ENCODE measurements at places on chromosomes 7 and 10.
A peak's percentile ranks its signal among the peaks of the same experiment; 100 is the strongest.

GRCh38 chr10:5665373-5666007, 905 bp downstream of the ASB13 start:
- peak overlapping the region; percentile 80 for H3K4me3 ChIP-seq
- H3K27me3 ChIP-seq, result no peaks in the 10 kb centered on the region
- H3K27ac ChIP-seq, result no peak overlapping the region
- H3K4me1 ChIP-seq, result peaks cover 30% of the 10 kb centered on the region
- no peaks in the 10 kb centered on the region for H3K36me3 ChIP-seq
- peak; percentile 51 for DNase-seq

- H3K27me3 ChIP-seq, result no peaks in the 10 kb centered on the region
- H3K27ac ChIP-seq, result no peak overlapping the region
- DNase-seq, result peak; percentile 3
- no peak overlapping the region for H3K4me3 ChIP-seq
- no peaks in the 10 kb centered on the region for H3K36me3 ChIP-seq
Measured at GRCh38 chr10:76552091-76552873, 1085.3 kb downstream of the KCNMA1 start.

DNA sequence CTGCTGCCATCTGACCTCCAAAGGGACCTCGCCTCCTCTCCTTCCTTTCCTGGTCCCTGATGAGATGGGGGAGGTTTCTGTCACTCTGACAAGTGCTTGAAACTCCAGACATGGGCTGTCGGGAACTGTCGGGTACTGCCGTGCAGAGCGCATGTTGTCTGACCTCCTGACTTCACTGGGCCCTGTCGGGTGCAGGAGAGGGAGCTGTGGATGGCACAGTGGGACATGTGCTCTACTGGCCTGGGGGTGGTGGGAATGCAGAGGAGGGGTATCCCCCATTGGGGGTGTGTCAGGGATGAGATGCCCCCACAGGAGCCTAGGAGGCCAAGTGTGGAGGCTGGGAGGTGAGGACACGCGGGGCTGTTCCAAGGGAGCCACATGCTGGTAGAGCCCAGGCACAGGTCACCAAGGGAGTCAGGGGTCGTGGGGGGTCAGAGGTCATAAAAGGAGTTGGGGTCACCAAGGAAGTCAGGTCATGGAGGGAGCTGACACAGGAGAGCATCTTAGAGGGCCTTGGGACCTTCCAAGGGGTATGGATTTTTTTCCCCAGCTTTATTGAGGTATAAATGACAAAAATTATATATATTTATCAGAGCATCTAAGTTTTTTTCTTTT, 30.9 kb downstream of the TMEM120A start:
- H3K4me1 ChIP-seq, result peaks cover 27% of the 10 kb centered on the region
- H3K36me3 ChIP-seq, result peaks cover 2% of the 10 kb centered on the region
- no peak for DNase-seq
- no peak overlapping the region for H3K27ac ChIP-seq
- no peak overlapping the region for H3K4me3 ChIP-seq

- no peak for DNase-seq
- no peak overlapping the region for H3K4me3 ChIP-seq
- peaks cover 15% of the 10 kb centered on the region for H3K36me3 ChIP-seq
- no peak overlapping the region for H3K27ac ChIP-seq
Measured at GRCh38 chr7:30556840-30557239, 37.8 kb upstream of the GARS1 start.

DNA sequence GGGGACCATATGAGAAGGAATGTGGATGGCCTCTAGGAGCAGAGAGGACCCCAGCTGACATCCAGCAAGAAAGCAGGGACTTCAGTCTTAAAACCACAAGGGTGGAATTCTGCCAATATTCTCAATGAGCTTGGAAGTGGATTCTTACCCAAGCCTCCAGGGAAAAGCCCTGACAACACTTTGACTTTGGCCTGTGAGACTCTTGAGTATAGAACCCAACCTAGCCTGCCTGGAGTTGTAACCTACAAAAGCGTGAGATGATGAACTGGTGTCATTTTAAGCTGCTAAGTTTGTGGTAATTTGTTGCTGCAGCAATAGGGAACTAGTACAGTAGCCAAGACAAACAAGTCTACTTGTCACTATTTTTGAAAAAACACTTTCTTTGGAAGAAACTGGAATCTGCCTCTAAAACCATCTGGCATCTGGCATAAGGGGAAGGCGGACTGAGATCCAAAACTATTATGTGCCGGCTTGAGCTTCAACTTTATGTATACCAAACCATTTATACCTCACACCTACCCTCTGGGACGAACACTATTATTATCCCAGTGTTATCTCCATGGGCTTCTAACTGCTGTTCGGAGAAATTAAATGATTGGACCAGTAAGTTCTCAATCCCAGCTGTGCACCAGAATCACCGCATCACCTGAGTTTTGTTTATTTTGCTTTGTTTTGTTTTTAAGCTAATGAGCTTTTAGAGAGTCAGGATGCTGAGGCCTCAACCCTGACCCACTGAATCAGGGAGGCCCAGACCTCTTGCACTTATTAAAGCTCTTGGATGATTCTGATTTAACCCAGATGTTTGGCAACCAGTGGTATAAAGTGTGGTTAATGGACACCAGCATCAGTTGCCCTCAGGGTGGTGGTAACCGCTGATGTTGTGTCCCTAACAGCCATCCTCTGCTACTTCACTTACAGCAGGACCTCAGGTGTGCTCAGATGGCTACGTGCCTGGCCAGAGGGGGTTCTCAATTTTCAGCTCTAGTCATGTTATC, 83.0 kb downstream of the C1GALT1 start:
- no peaks in the 10 kb centered on the region for H3K36me3 ChIP-seq
- no peak overlapping the region for H3K4me3 ChIP-seq
- no peaks in the 10 kb centered on the region for H3K27me3 ChIP-seq
- H3K4me1 ChIP-seq, result no peaks in the 10 kb centered on the region

GRCh38 chr7:24630596-24630995, 57.3 kb downstream of the PALS2 start:
- no peak for DNase-seq
- no peaks in the 10 kb centered on the region for H3K27me3 ChIP-seq
- H3K27ac ChIP-seq, result no peak overlapping the region
- H3K36me3 ChIP-seq, result no peaks in the 10 kb centered on the region
- no peak overlapping the region for H3K4me3 ChIP-seq

GRCh38 chr7:69411466-69411865, 186.8 kb upstream of the AUTS2 start:
- no peak overlapping the region for H3K27ac ChIP-seq
- no peak for DNase-seq
- H3K36me3 ChIP-seq, result no peaks in the 10 kb centered on the region

DNA sequence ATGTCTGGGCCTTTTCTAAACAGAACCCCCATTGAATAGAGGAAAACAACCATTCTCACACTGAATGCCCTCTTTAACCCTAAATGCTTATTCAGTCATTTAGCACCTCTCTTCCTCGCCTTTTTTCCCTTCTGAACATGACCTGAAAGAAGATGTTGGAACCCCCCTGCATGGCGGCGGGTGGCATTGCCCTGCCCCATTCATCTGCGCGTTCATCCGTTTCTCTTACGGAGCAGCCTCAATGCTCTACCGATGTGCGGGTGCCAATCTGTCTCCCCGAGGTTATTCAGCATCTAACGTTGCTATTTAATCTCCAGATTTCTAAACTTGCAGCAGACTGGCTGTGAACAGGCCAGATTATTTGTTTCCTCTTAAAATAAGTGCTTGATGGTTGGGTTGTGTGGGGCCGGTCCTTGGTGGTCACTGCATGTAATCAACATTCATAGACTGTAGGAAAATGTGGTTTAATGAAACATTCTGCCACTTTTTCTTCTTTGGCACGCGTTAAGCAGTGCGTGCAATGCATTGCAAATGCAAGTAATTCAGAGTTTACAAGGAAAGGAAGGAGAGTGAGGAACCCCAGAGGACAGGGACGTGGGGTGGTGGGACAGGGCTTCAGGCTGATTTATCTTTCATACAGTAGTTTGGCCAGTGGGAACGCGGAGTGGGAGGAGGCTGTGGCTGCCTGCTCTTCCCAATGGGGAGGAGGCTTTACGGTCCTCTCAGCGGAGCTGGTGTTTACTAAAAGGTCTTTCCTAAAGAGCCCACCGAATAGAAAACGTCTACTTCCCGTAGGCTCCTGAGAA, 286.7 kb downstream of the DPP6 start:
- H3K27ac ChIP-seq, result no peak overlapping the region
- no peaks in the 10 kb centered on the region for H3K4me1 ChIP-seq
- H3K4me3 ChIP-seq, result no peak overlapping the region
- no peaks in the 10 kb centered on the region for H3K36me3 ChIP-seq
- no peak for DNase-seq
- H3K27me3 ChIP-seq, result no peaks in the 10 kb centered on the region

GRCh38 chr7:156160811-156161210, 348.5 kb upstream of the SHH start:
- H3K4me3 ChIP-seq, result no peak overlapping the region
- H3K36me3 ChIP-seq, result no peaks in the 10 kb centered on the region
- peaks cover 2% of the 10 kb centered on the region for H3K27me3 ChIP-seq
- DNase-seq, result no peak
- no peaks in the 10 kb centered on the region for H3K4me1 ChIP-seq
- no peak overlapping the region for H3K27ac ChIP-seq

DNA sequence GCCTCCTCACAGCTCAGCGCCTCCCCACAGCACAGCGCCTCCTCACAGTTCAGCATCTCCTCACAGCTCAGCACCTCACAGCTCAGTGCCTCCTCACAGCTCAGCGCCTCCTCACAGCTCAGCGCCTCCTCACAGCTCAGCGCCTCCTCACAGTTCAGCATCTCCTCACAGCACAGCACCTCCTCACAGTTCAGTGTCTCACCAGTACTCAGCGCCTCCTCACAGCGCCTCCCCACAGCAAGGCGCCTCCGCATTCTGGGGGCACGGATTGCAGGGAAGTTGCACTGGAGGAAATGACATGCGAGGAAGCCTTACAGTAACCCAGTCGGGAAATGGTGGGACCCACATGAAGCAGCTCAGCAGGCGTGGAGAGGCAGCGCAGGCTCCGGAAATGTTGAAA, 271.6 kb downstream of the WDR37 start:
- no peak overlapping the region for H3K4me3 ChIP-seq
- peaks cover 2% of the 10 kb centered on the region for H3K27me3 ChIP-seq
- DNase-seq, result no peak
- no peaks in the 10 kb centered on the region for H3K4me1 ChIP-seq
- H3K36me3 ChIP-seq, result no peaks in the 10 kb centered on the region
- no peak overlapping the region for H3K27ac ChIP-seq

GRCh38 chr7:112405286-112405685, 45.0 kb upstream of the IFRD1 start:
- DNase-seq, result peak; percentile 79
- no peaks in the 10 kb centered on the region for H3K27me3 ChIP-seq
- H3K27ac ChIP-seq, result no peak overlapping the region
- H3K4me3 ChIP-seq, result no peak overlapping the region

GRCh38 chr7:40717242-40717641, 582.4 kb downstream of the SUGCT start:
- H3K4me1 ChIP-seq, result no peaks in the 10 kb centered on the region
- no peak overlapping the region for H3K4me3 ChIP-seq
- no peaks in the 10 kb centered on the region for H3K36me3 ChIP-seq
- no peak for DNase-seq

GRCh38 chr10:79189853-79190435, 121.2 kb downstream of the ZMIZ1 start:
- peaks cover 88% of the 10 kb centered on the region for H3K36me3 ChIP-seq
- H3K27me3 ChIP-seq, result no peaks in the 10 kb centered on the region
- H3K4me1 ChIP-seq, result peaks cover 79% of the 10 kb centered on the region

- H3K4me3 ChIP-seq, result no peak overlapping the region
- no peaks in the 10 kb centered on the region for H3K36me3 ChIP-seq
- H3K4me1 ChIP-seq, result no peaks in the 10 kb centered on the region
- H3K27ac ChIP-seq, result no peak overlapping the region
Measured at GRCh38 chr10:32790483-32790882, 167.5 kb downstream of the ITGB1 start.

GRCh38 chr10:80154626-80154977, 22.1 kb downstream of the PLAC9 start:
- H3K36me3 ChIP-seq, result peaks cover 38% of the 10 kb centered on the region
- H3K4me1 ChIP-seq, result peaks cover 12% of the 10 kb centered on the region
- no peaks in the 10 kb centered on the region for H3K27me3 ChIP-seq
- H3K4me3 ChIP-seq, result no peak overlapping the region
- H3K27ac ChIP-seq, result no peak overlapping the region

GRCh38 chr10:68043030-68043429, 32.1 kb downstream of the HERC4 start:
- no peaks in the 10 kb centered on the region for H3K27me3 ChIP-seq
- no peaks in the 10 kb centered on the region for H3K36me3 ChIP-seq

GRCh38 chr7:32071466-32072091, 1.4 kb upstream of the PDE1C start:
- peaks cover 13% of the 10 kb centered on the region for H3K27me3 ChIP-seq
- peak overlapping the region; percentile 61 for H3K4me3 ChIP-seq

- no peaks in the 10 kb centered on the region for H3K36me3 ChIP-seq
- no peaks in the 10 kb centered on the region for H3K27me3 ChIP-seq
- no peak for DNase-seq
- no peak overlapping the region for H3K27ac ChIP-seq
Measured at GRCh38 chr10:110700947-110701616, 56.9 kb downstream of the RBM20 start.

DNA sequence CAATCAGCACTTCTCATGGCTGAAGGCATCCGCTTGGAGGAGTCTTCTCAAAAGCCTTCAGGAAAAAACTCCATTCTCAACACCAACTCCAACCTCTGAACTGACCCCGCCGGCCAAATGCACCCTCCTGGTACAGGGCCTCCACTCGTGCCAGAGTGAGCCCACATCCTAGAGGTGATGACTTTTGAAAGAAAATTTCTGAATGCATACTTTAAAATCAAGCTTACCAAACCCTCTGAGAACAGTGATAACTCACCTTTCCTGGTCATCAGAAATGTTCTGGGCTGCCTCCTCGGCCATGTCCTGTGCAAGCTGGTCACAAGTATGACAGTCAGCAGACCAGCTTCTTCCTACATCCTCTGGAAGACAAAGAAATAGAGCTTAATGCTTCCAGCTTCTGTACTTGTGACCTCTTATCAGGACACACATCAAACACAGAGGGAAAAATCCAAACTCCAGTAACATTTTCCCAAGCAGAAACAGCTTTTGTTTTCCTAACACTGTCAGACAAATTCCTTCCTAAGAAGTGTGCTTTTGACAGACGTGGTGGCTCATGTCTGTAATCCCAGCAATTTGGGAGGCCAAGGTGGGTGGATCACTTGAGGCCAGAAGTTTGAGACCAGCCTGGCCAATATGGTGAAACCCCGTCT, at the start of gene PKD1L1:
Gene PKD1L1 (minus strand): TSS at position 326 of the 650 bp plus-strand sequence. CDS start 26 bp downstream, at position 300.
- no peaks in the 10 kb centered on the region for H3K36me3 ChIP-seq
- no peaks in the 10 kb centered on the region for H3K4me1 ChIP-seq
- no peak within 1 kb of the TSS for H3K27ac ChIP-seq
- no peak within 1 kb of the TSS for H3K4me3 ChIP-seq
- DNase-seq, result no peak
- H3K27me3 ChIP-seq, result no peaks in the 10 kb centered on the region

DNA sequence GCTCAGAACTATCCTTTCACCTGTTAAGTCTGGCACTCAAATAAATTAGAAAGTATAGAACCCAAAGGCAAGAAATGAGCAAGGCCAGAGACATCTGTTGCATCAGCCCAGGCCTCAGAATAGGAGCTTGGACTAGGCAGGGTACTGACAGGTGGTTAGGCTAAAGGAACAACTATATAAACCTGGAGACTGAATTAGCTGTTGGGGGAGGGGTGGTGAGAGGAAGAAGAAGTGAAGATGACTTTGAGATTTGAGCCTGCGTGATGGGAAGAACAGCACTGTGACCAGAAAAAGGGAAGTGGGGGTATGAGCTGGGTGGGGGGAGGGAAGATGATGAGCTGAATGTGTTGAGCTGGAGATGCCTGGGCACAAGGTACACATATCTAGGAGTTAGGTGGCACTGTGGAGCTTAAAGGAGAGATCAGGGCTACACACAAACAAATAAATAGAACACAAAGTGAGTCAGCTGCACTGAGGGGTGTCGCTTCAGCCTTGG, 244.7 kb downstream of the PTEN start:
- H3K27ac ChIP-seq, result no peak overlapping the region
- DNase-seq, result peak; percentile 90
- H3K27me3 ChIP-seq, result no peaks in the 10 kb centered on the region
- peaks cover 31% of the 10 kb centered on the region for H3K4me1 ChIP-seq
- H3K36me3 ChIP-seq, result no peaks in the 10 kb centered on the region

All from common myeloid progenitor, CD34-positive (primary cell).